Peyer's patch (tissue), 4 donors: ENCODE measurements at places on chromosomes 1 and 21.

GRCh38 chr1:5029136-5029535, 374.7 kb downstream of the AJAP1 start:
- no peak for DNase-seq

- DNase-seq = no peak
Observed at GRCh38 chr1:158148468-158148867, 32.2 kb upstream of the CD1D start.

DNA sequence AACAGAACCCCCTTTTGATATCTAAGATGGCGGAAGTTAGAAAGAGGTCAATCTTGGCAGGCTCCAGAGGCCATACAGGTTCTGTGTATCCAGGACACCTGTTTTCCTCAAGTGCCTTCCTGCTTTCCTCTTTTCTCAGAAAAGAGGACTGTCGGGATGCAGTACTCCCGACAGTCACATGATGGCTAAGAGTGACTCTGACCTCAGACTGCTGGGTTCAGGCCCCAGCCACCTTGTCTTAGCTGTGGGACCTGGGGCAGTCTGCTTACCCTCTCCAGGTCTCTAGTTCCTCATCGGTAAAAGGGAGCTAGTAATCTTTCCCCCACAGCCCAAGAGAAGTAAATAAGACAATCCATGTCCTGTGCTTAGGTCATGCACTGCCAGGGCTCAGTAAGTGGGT, 29.9 kb downstream of the STK40 start:
- no peak for DNase-seq

- no peak for DNase-seq
Observed at GRCh38 chr1:12177999-12178441, 11.2 kb downstream of the TNFRSF1B start.

GRCh38 chr1:234592240-234592639, 17.7 kb downstream of the IRF2BP2 start:
- DNase-seq = no peak
